B cell (primary cell): ENCODE measurements at places on chromosomes 2 and 18. TPM values are rescaled to one million over a fixed set of nuclear protein-coding genes. Genes with fewer than 3 reads are reported as not detected.

- H3K4me3 ChIP-seq = no peak overlapping the region
- no peak overlapping the region for H3K27ac ChIP-seq
- no peaks in the 10 kb centered on the region for H3K36me3 ChIP-seq
- no peaks in the 10 kb centered on the region for H3K4me1 ChIP-seq
- no peak for DNase-seq
- peaks cover 3% of the 10 kb centered on the region for H3K27me3 ChIP-seq
Observed at GRCh38 chr2:102494570-102494969, 21.5 kb downstream of the SLC9A4 start.

DNA sequence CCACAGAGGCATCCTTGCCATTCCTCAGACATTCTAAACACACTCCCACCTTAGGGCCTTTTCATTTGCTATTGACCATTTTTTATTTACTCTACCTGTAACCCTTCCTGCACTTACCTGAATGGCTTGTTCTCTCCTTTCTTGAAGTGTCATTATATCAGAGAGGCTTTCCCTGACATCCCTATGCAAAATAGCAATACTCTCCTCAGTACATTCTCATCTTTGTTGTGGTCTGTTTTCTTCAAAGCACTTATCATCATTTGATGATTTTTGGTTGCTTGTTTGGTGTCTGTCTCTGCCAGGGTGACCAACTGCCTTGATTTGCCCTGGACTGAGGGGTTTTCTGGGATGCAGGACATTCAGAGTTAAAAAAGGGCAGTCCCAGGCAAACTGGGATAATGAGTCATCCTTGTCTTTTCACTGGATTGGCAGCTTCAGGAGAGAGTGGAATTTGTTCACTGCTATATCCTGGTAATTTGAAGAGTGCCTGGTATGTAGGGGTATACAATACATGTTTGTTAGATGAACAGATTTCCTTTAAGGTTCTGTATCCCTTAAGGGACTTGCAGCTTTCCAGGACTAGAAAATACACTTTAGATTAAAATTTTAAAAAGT, 102.4 kb downstream of the BABAM2 start:
- no peak for DNase-seq
- H3K4me3 ChIP-seq = no peak overlapping the region
- no peaks in the 10 kb centered on the region for H3K4me1 ChIP-seq
- H3K27ac ChIP-seq = no peak overlapping the region

GRCh38 chr2:182359990-182360662, 66.7 kb downstream of the PDE1A start:
- no peak overlapping the region for H3K4me3 ChIP-seq
- no peaks in the 10 kb centered on the region for H3K4me1 ChIP-seq
- no peaks in the 10 kb centered on the region for H3K27me3 ChIP-seq
- no peak for DNase-seq

- H3K4me1 ChIP-seq = peaks cover 8% of the 10 kb centered on the region
- no peaks in the 10 kb centered on the region for H3K36me3 ChIP-seq
- no peak for DNase-seq
- H3K27ac ChIP-seq = no peak overlapping the region
- H3K27me3 ChIP-seq = no peaks in the 10 kb centered on the region
- no peak overlapping the region for H3K4me3 ChIP-seq
Observed at GRCh38 chr2:24520175-24520574, 29.1 kb downstream of the NCOA1 start.

DNA sequence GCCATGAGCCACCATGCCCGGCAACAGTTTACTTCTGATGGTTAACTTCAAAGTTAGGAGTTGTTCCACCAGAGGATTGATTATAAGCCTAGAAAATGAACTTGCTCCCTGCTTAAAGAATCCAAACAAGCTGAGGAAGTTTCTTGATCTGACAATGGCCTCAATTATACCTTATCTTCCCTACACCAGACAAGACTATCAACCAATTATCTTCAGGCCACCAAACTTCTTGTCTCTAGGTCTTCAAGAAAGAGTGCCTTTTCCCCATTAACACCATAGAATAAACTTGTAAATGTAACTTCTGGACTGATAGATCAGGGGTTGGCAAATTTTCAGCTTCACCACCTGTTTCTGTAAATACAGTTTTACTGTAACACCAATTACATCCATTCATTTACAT, 15.0 kb downstream of the ZC3H8 start:
- no peaks in the 10 kb centered on the region for H3K27me3 ChIP-seq
- H3K27ac ChIP-seq = no peak overlapping the region
- no peak for DNase-seq
- no peak overlapping the region for H3K4me3 ChIP-seq
- peaks cover 28% of the 10 kb centered on the region for H3K36me3 ChIP-seq

DNA sequence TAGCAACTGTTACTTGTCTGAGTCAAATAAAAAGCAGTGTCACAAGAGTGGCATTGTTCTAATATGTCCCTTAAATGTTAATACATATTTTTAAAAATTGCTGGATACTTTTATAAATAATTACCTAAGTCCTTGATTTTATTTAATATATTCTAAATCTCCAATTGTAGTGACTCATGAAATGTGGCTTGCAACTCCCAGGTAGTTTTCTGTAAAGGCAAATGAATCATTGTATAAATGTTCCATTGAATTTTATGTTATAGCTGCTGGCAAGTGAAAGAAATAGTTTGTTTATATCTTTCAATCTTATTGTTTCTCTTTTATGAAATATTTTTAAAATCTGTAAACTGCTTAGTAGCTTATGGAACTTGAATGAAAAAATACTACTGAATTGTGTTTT, 32.7 kb upstream of the C1GALT1C1L start:
- DNase-seq = no peak
- no peak overlapping the region for H3K4me3 ChIP-seq
- no peaks in the 10 kb centered on the region for H3K36me3 ChIP-seq
- no peaks in the 10 kb centered on the region for H3K4me1 ChIP-seq
- H3K27ac ChIP-seq = no peak overlapping the region
- H3K27me3 ChIP-seq = peaks cover 4% of the 10 kb centered on the region

GRCh38 chr2:191049728-191050639, 36.0 kb upstream of the STAT1 start:
- DNase-seq = no peak
- H3K27ac ChIP-seq = no peak overlapping the region
- no peaks in the 10 kb centered on the region for H3K36me3 ChIP-seq
- H3K4me3 ChIP-seq = no peak overlapping the region
- peaks cover 10% of the 10 kb centered on the region for H3K4me1 ChIP-seq

DNA sequence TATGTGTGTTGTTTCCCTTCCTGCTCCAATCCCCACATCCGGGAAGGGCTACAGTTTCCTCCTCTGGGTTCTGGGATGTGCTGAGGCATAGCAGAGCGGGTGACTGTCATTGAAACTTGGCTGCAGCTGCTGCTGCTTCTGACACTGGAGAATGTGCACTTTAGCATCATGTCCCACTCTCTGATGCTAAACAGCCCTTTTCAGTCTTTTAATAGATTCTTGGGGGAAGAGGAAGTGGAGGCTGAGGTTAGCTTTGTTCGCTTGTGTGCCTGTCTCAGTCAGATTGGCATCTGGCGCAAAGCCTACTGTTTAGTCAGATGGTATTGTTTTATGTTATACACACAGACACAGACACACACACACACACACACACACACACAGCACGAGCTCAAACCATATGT, 136.5 kb upstream of the RND3 start:
- no peaks in the 10 kb centered on the region for H3K27me3 ChIP-seq
- no peak overlapping the region for H3K4me3 ChIP-seq
- no peak overlapping the region for H3K27ac ChIP-seq
- no peak for DNase-seq

- peak; percentile 22 for DNase-seq
- H3K4me1 ChIP-seq = no peaks in the 10 kb centered on the region
- H3K4me3 ChIP-seq = no peak overlapping the region
- no peak overlapping the region for H3K27ac ChIP-seq
- no peaks in the 10 kb centered on the region for H3K27me3 ChIP-seq
Observed at GRCh38 chr2:59458800-59459199, 1094.7 kb downstream of the BCL11A start.

- peaks cover 8% of the 10 kb centered on the region for H3K4me1 ChIP-seq
- H3K27ac ChIP-seq = no peak overlapping the region
- DNase-seq = no peak
- H3K4me3 ChIP-seq = no peak overlapping the region
- no peaks in the 10 kb centered on the region for H3K36me3 ChIP-seq
Observed at GRCh38 chr2:227872676-227873075, 1.2 kb downstream of the DAW1 start.

DNA sequence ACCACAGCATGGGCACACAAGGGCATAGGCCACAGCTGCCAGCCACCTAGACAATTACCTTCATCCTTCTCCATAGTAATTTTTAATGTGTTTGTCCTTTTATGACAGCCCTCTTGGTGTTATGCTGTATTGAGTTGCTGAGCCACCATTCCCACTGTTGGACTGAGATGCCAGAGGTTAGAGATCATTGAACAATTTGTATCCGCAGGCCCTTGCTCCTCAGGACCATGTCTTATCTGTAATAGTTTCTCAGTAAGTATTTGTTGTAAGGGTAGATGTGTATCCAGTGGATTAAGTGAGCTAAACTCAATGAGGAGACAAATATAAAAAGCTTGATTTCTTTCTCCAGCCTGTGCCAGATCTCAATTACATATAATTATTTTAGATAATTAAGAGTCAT, 832.8 kb upstream of the ID2 start:
- H3K27ac ChIP-seq = no peak overlapping the region
- DNase-seq = no peak
- H3K4me1 ChIP-seq = no peaks in the 10 kb centered on the region
- H3K36me3 ChIP-seq = no peaks in the 10 kb centered on the region

- H3K27ac ChIP-seq = no peak overlapping the region
- no peak for DNase-seq
- no peaks in the 10 kb centered on the region for H3K4me1 ChIP-seq
- H3K4me3 ChIP-seq = no peak overlapping the region
- no peaks in the 10 kb centered on the region for H3K27me3 ChIP-seq
Observed at GRCh38 chr2:181972431-181973170, 13.1 kb upstream of the PPP1R1C start.

DNA sequence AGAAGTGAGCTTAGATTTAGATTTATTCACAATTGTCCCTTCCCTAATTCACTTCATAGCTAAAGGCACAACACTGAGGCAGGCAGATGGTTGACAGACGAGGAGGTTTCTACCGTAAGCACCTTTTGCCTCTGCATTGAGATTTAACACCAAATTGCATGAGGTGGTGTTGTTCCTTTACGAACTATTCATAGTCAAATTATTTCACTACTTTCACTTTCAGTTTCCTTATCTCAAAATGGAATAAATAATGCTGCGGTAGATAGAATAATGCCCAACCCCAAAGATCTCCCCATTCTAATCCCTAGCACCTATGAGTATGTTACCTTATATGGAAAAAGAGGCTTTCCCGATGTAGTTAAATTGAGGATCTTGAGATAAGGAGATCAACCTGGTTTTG, 58.9 kb upstream of the LINC00305 start:
- no peak overlapping the region for H3K27ac ChIP-seq
- H3K36me3 ChIP-seq = no peaks in the 10 kb centered on the region
- DNase-seq = no peak
- peaks cover 9% of the 10 kb centered on the region for H3K4me1 ChIP-seq
- H3K27me3 ChIP-seq = no peaks in the 10 kb centered on the region
- no peak overlapping the region for H3K4me3 ChIP-seq

POTEJ gene
- not detected in 2 replicates for total RNA-seq

ANKRD29 gene
- not detected in 2 replicates for total RNA-seq

EFHD1 gene
- not detected in 2 replicates for total RNA-seq

SERPINB2 gene
- total RNA-seq = 1.4 and 1.7 TPM in 2 replicates
